SW480 (cell line): ENCODE measurements at places on chromosomes 16 and 17.

- DNase-seq, result no peak
These were observed 222.7 kb downstream of the HS3ST4 start for GRCh38 chr16:25914357-25914962.

GRCh38 chr17:28615260-28615940 is 1.4 kb upstream of the RSKR start:
- DNase-seq, result no peak

- DNase-seq, result no peak
These were observed 59.2 kb downstream of the MRM3 start for GRCh38 chr17:841313-841712.

DNA sequence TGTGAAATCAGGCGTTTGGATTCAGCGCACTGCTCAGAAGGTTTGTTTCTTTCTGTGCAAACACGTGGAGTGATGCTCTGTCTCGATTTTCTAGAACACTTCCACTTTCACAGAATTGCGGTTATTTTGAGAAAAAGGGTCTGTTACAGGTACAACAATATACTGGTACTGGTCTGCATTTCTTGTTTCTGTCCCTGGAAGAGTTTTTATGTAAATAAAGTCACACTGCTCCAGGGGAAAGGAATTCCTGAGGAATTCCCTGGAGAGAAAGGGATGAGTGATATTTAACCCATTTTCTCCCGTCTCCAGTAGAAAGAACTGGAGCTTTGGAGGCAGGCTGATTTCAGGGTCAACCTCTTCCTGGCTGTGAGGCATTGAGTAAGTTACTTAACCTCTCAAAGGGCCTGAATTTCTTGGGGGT is 16.2 kb upstream of the RMI2 start:
- no peak for DNase-seq
